COR-L47 (cell line): ENCODE measurements at places on chromosomes 11 and 22.

GRCh38 chr11:113778111-113778910 lies 1.3 kb upstream of the CLDN25 start:
- peak; percentile 57 for DNase-seq

GRCh38 chr11:122399375-122399774 lies 256.1 kb upstream of the UBASH3B start:
- no peak for DNase-seq

DNA sequence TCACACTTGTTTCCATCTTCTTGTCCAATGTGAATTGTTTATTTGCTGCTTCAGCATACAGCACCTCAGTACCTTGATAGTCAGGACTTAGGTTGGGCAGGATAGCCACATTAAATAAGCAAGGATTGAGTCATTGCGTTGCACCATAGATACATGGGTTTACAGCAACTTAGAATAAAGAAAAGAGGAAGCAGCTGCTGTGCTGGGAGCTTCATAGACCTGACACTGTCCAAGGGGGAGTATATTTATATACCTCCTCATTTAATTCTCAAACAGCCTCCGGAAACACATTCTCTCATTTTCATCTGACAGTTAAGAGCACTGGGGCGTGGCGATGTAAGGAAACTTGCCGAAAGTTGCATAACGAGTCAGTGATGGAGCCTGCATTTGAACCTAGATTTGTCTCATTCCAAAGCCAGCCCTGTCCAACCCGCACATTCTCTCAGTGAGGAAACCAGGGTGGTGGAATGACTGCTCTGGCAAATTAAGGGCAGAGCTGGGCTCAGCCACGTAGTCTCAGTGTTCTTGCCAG lies 42.2 kb downstream of the UBASH3B start:
- DNase-seq = no peak

DNA sequence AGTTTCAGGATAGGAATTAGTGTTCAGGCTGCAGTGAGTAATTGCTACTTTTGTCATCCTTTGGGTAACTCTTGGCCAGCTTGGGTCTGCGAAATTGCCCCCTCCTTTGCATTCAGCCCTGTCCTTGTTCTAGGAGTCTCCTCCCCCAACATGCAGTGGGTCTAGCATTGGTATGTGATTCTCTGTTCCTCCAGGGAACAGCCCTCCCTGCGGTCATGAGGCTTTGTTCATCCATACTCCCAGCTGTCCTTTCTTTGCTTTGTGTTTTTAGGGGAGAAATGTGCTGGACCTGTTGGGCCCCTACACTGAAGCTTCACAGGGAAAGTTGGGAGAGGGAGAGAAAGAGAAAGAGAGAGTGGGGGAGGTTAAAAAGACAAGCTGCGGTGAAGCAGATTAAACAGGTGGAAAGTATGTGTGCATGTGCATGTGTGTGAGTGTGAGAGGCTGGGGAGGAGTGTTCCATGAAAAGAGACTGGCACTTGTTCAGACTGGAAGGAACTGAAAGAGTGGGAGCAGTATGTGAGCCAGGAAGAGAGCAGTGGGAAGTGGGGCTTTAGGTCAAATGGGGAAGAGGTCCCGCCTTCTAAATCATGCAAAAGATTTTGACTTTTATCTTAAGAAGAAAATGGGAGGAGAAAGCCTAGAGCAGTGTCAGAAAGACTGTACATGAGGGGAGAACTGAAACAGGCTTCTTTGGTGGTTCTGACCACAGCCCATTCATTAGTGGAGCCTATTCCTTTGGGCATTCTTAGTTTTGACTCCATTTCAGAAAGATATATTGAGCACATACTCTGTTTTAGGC lies 17.9 kb upstream of the SESN3 start:
- no peak for DNase-seq

DNA sequence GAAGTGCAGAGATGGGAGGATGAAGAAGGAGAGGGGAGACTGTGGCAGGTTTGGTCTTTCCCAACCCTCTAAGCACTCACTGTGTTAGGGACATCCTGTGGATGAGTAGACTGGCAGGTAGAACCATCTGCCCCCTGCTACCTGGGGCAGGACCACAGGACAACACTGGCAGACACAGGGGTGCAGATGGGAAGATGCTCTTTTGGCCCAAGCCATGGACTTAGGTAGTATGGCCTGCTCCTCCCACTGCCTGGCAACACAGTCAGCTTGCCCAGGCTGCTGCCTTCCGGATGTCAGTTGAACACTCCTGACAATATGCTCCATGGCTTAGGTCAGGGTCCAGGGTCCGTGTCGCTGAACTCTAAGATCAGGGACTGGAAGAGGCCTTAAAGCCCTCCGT lies 140.7 kb upstream of the NAV2 start:
- DNase-seq = no peak

DNA sequence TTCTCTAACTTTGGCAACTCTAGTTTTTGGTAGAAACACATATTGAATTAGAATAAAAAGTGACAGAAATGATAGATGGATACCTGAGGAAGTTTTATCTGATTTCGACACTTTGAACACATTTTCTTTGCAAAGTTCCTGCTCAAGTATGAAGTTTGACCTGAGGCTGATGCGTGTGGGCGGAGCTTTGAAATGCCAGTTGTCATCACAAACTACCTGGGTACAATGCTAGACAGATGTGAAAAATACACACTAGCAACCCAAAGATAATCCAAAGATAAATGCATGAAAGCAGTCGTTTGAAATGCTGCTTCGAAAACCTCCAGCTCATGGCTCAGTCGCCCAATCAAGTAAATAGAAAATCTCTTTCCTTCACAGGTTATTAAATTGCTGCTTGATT lies 54.8 kb downstream of the CD44 start:
- no peak for DNase-seq

DNA sequence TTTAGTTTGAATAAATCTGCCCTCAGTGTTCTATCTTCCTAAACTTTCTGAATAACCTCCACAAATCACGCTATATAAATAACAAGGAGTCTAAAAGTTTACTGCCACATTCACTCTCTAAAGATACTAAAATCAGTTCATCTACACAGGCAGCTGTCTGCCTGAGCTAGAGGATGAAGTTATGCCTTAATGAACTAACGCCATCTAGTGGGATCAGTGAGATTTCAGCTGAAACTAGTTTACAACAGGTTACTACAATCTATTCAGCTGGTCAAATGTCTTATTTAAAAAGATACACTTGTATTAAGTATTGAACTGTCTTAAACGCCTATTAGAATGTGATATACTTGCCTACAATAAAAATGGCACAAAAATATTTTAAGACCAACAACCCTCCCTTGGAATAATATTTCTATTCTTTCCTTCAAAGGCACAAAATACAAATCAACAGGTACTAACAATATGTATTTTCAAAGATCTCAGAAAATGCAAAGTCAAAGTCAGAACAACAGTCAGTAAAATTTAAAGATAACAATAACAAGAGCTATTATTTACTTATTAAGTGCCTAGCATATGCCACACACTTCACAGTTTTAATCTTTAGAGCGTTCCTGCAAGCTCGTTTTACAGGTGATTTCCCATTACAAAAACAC lies 84.1 kb downstream of the LARGE2 start:
- DNase-seq = peak; percentile 78

DNA sequence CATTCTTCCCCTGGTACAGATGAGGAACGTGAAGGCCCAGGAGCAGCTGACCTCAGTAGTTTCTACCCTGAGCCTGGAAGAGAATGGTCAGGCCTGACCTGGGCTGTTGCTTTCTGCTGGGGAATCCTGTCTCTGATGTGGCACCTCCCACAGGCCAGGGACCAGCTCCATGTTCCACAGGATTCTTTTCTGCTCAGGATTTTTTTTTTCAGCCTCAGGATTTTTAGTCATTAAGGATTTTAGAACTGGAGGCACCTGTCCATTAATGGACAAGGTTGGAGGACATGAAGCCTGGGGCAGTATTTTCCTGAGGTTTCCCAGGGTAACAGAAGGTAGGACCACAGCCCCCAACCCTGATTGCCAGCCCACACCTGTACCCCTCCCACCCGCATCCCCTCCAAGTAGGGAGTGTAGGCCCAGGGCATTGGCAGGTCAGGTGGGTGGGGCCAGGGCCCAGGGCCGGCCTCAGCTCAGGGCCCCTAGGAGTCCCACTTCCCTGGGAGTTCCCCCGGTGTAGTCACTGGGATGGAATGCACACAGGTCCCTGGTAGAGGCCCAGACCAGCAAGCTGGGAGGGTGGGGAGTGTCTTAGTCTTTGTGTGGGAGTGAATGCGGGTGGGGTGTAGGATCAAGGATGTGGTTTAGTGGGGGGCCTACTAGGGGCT lies 16.1 kb downstream of the BIK start:
- no peak for DNase-seq

DNA sequence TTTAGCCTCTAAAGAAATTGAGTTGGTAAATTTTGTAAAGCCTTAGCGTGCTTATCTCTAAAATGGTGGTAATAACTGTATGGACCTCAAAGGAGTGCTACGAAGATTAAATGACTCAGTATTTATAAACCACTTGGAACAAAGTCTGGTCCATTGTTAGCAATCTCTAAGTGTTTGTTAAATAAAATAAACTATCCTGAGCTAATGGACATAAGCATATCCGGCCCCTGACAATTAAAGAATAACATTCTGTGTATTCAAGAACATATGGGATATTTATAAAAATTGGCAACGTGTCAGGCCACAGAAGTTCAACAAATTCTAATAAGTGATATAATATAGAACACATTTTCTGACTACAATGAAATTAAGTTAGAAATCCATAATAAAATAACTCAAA lies 71.0 kb downstream of the MYEOV start:
- no peak for DNase-seq

DNA sequence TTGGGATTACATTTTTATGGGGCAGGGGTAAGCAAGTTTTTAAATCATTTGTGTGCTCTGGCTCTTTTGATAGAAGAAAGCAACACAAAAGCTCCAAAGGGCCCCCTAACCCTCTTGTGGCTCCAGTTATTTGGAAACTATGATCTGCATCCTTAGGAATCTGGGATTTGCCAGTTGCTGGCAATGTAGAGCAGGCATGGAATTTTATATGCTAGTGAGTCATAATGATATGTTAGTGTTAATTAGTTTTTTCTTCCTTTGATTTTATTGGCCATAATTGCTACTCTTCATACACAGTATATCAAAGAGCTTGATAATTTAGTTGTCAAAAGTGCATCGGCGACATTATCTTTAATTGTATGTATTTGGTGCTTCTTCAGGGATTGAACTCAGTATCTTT lies 10.1 kb downstream of the RAG1 start:
- no peak for DNase-seq
